HFFc6 (cell line): ENCODE measurements at places on chromosomes 7 and 10. TPM values are rescaled to one million over a fixed set of nuclear protein-coding genes. Genes with fewer than 3 reads are reported as not detected.

DNA sequence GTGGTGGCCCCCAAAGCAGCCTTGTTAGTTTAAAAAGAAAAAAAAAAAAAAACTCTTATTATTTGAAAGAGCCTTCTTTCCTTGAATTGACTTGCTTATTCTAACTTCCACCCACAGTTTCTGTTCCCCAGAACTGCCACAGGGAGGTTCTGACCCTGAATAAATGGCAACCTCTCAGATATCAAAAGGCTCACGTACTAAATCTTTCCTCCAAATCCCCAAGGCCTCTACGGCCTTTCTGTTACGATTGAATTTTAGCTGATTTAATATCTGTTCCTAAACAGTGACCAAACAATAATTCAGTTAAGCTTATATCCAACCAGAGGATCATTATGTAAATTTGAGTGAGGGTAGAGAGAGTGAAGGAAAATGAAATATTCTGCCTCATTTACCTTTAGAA, 482.8 kb downstream of the GFRA1 start:
- no peaks in the 10 kb centered on the region for H3K27me3 ChIP-seq
- H3K27ac ChIP-seq = no peak overlapping the region
- H3K4me3 ChIP-seq = no peak overlapping the region
- no peaks in the 10 kb centered on the region for H3K36me3 ChIP-seq
- no peak for DNase-seq

- no peak overlapping the region for H3K27ac ChIP-seq
- H3K4me1 ChIP-seq = no peaks in the 10 kb centered on the region
- H3K4me3 ChIP-seq = no peak overlapping the region
- no peak for DNase-seq
- no peaks in the 10 kb centered on the region for H3K36me3 ChIP-seq
- peaks cover 1% of the 10 kb centered on the region; the same call in 1 of the 2 replicates for H3K27me3 ChIP-seq
Observed at GRCh38 chr7:157426463-157427301, 89.9 kb downstream of the DNAJB6 start.

The FXYD4 gene
- not detected in 3 replicates for total RNA-seq

The CHCHD2 gene
- total RNA-seq = 380 to 508 TPM (median 401 TPM) in 3 replicates
